CD8-positive, alpha-beta memory T cell (primary cell): ENCODE measurements at places on chromosomes 6 and 20. TPM values are rescaled to one million over a fixed set of nuclear protein-coding genes. Genes with fewer than 3 reads are reported as not detected.

DNA sequence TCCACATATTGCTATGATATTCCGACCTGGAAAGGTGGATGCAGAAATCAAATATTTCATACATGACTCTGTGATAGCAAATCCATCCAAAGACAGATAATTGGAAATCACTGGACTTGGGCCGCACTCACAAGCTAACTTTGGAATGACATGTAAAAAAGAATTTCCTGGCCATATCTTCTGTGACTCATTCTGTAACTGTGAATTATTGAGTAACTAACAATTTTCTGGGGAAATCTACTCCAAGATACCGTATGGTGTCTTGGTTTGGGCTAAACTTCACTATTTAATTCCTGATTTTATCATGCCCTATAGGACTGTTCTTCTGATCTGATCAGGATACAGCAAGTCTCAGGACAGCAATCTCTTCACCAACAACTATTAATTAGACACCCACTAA lies 92.7 kb upstream of the LY86 start:
- DNase-seq = no peak

DNA sequence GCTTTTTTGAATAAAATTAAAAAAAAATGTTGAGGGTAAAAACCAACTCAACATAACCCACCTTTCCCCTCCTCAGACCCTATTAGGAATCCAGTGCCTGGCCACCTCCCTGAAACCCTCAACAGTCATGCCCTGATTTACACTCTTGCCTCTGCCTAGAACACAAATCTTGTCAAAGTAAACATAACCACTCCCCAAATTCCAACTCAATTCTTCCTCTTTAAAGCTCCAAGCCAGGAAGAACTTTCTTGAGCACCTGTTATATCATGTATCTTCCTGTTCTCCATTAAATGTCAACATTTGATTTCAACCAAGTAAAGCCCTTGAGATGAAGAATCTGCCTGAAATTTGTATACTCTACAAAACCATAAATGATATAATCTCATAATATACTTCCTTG lies 198.0 kb upstream of the SHLD1 start:
- no peak for DNase-seq

ALDH5A1 gene
- 13.2 TPM for total RNA-seq

DNA sequence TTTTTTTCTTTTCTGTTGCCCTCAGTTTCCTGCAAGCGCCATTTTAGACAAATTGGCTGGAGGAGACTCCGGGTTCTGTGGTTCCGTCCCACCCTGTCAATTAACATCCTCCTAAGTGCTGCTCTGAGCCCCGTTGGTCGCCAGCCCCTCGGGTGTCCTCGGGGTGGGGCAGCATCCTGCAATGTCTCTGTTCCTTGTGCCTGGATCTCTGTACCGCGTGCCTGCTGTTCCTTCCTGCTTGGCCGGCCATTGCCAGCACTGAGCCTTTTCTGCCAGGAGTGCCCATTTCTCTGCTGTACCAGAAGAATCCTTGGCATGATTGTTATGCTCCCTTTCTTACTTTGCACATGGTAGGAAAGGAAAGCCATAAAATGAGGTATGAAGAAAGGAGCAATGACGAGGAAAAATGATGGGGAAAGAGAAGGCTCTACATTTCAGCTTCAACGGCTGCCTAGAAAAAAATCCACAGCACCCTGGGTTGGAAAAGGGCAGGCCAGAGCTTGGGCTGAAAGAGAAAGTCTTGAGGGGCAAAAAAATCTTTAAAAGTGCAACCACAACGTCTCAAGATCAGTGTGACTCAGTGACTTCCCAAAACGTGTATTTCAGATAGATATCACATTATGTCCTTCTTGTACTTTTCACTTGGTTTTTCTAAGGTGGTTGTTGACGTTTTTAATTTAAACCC lies 256.7 kb downstream of the CLIC5 start:
- DNase-seq = no peak

GRCh38 chr6:170083236-170084051 lies 207.4 kb downstream of the DLL1 start:
- DNase-seq = peak; percentile 42

DNA sequence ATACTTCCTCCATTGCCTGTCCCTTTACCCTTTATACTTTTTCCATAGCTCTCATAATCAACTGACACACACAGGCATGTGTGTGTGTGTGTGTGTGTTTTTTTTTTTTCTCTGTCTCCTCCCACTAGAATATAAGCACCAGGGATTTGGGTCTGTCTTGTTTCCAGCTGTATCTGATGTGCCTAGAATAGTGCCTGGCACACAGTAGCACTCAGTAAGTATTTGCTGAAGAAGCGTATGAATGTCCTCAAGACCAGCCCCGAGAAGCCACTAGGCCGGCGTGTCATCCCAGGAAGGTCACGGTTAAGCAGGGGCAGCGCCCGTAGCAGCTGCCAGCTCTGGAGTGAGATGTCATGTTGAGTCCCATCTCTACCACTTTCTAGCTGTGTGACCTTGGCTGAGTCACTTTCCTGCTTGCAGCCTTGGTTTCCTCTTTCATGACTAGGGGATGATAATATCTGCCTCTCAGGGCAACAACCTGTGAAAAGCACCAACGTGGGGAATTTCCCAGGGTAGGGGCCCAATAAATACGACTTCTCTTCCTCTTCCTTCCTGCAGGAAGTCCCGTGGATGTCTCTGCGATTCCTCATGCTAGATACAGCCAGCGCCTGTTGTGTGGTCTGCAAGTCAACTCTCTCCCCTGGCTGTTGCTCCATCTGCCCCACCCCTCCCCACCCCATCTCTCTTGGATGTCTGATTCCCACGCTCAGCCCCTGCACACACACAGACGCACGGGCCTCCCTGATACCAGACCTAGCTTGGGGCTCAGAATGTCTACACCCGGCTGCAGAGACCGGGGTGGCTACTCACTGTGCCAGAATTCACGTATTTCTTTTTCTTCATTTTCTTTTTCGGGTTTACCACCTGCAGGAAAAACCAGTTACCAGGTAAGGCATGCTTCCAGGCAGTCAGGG lies 58.1 kb downstream of the RAB44 start:
- DNase-seq = peak; percentile 83

DNA sequence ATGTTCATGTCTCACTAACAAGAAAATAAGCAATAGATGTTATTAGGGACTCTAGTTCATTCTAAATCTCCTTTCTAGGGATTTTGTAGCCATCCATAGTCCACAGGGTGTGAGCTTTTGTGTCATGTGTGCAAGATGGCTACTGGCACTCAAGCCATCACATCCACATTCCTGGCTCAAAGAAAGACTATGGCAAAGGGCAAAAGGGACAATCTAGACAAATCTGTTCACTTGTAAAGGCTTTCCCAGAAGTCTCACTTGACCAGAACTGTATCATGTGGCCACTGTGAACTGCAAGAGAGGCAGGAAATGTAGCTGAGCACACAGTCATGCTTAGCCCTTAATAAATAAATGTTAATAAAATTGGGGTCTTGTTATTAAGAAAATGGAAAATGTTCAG lies 212.6 kb upstream of the EXOC2 start:
- no peak for DNase-seq

- DNase-seq = no peak
These were observed 64.0 kb downstream of the BMP2 start for GRCh38 chr20:6831461-6831860.

- no peak for DNase-seq
These were observed 488.5 kb downstream of the QKI start for GRCh38 chr6:163902993-163903392.

GFOD1 gene
- total RNA-seq = 8.2 TPM

DNA sequence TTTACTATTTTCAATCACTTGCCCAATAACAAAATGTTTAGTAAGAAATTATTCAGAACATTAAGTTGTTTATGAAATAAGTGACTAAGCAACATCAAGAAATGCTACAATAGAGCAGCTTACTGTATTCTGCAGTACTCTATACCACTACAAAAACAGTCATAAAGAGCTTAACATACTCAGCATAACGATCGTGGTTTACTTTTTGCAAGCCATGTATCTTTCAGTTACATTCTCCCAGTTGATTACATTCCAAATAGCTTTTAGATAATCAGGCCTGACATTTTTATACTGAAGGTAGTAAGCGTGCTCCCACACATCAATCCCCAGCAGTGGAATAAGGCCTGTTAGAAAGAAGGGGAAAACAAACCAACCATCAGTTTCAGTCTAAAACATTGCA lies 10.7 kb downstream of the SOD2 start:
- no peak for DNase-seq

GRCh38 chr20:5136096-5136495 lies 9.3 kb downstream of the CDS2 start:
- DNase-seq = no peak

DNA sequence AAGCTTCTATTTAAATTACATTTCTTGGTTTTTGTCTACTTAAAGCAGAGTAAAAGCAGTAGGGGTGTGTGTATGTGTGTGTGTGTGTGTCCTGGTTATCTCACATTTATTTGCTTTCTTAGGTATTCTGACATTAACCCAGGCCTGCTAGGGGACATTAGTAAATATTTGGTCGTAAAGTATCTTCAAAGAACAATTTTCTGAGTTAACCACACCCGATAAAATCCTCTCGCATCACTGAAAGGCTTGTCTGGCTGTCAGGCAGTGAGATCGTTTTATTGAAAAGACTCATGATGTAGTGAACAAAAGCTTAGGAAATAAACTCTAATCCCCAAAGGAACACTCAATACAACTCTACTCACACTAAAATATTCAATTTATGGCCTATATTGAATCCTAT lies 77.9 kb downstream of the ZNF217 start:
- no peak for DNase-seq

OPRM1 gene
- not detected for total RNA-seq

LY6G6D gene
- not detected for total RNA-seq

DEF6 gene
- 71.2 TPM for total RNA-seq

DNA sequence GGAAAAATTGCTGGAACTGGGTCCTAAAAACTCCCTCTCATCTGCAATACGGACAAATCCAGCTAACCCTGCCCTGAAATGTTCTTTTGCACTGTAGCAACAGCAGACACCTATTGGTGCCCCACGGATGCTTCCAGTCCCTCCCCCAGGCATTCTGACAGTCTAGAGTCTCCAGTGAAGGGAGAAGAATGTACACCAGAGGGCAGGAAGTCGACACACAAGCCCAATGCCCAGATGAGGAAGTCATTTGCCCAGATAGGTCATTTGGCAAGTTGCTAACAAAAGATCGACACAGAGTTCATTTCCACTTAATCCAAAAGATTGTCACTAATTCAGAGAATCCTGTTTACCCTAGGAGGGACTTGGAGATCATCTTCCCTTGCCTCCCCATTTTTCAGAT lies 293.0 kb upstream of the PRDM1 start:
- DNase-seq = no peak

- DNase-seq = no peak
These were observed 206.3 kb downstream of the COL19A1 start for GRCh38 chr6:70072540-70073179.

ZNF165 gene
- 1.9 TPM for total RNA-seq

NKX2-4 gene
- not detected for total RNA-seq

MUC22 gene
- not detected for total RNA-seq

QKI gene
- 58.8 TPM for total RNA-seq

KHDC1L gene
- not detected for total RNA-seq

HELZ2 gene
- 8.7 TPM for total RNA-seq

- peak; percentile 49 for DNase-seq
These were observed 154.5 kb downstream of the HACE1 start for GRCh38 chr6:104705095-104705707.

DNA sequence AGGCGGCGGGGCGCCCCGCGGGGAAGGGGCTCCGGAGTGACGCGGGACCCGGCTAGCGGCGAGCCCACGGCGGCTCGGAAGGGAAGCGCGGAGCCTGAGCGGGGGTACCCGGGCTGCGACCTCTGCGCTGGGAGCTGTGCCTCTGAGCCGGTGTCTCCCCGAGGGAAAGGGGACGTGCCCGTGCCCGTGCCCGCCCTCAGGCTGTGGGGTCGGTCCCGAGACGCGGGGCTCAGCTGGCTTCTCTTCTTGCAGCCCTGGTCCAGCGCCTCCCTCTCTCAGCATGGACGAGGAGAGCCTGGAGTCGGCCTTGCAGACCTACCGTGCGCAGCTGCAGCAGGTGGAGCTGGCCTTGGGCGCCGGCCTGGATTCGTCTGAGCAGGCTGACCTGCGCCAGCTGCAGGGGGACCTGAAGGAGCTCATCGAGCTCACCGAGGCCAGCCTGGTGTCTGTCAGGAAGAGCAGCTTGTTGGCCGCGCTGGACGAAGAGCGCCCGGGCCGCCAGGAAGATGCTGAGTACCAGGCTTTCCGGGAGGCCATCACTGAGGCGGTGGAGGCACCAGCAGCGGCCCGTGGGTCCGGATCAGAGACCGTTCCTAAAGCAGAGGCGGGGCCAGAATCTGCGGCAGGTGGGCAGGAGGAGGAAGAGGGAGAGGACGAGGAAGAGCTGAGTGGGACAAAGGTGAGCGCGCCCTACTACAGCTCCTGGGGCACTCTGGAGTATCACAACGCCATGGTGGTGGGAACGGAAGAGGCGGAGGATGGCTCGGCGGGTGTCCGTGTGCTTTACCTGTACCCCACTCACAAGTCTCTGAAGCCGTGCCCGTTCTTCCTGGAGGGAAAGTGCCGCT lies 686 bp downstream of the ZGPAT start:
- peak; percentile 51 for DNase-seq

GRCh38 chr6:1516742-1517520 lies 92.8 kb upstream of the FOXC1 start:
- DNase-seq = no peak

DNA sequence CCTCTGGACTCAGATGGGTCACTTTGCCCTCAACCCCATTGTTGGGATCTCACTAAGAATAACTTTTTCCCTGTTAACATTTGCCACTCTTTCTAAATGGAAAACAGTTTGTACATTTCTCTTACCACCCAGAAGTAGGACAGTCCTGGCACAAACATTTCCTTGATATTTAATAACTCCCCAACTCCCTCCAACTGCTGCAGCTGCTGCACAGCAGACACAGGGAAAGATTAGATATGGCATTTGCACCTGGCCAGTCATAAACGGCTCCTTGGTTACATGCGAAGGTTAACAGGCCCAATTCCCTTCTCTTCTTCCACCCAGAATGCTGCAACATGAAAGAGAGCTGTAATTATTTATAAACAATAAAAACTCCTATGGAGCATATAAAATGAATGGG lies 55.9 kb upstream of the SOX4 start:
- DNase-seq = no peak

DNA sequence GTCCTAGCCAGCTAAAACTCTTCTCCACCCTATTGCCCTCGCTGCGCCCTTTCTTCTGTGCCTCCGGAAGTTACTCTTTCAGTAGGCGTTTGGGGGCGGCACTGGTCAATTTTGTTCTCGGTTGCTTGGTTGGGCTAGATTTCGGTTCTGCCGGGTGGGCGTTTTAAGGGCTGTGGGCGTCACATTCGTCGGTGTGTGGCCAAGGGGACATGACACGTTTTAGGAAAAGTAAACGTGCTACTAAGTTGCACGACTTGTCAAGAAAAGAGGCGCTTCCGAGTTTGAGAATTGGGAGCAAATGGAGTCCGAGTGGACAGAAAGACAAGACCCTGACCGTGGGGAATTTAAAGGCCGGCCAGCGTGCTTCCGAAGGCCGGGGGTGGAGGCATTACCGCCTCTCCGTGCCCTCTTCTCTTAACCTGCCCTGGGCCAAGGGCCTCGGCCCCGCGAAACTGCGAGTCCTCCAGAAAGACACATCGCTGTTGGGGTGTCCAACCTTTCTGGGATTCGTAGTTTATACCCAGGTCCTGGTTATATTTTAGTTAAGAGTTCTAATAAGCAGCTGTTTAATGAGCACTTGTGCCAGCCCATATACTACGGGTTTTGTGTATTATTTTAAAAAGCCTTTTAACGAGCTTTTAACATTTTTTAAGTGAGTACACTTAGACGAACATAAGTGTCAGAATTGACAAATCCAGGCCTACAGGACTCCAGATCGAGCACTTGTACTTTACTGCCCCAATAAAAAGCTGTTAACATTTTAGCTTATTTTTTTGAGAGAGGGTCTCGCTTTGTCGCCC lies 664 bp upstream of the BAG6 start:
- DNase-seq = peak; percentile 92
